ENCODE measurements at places on chromosomes 2 and 18.

DNA sequence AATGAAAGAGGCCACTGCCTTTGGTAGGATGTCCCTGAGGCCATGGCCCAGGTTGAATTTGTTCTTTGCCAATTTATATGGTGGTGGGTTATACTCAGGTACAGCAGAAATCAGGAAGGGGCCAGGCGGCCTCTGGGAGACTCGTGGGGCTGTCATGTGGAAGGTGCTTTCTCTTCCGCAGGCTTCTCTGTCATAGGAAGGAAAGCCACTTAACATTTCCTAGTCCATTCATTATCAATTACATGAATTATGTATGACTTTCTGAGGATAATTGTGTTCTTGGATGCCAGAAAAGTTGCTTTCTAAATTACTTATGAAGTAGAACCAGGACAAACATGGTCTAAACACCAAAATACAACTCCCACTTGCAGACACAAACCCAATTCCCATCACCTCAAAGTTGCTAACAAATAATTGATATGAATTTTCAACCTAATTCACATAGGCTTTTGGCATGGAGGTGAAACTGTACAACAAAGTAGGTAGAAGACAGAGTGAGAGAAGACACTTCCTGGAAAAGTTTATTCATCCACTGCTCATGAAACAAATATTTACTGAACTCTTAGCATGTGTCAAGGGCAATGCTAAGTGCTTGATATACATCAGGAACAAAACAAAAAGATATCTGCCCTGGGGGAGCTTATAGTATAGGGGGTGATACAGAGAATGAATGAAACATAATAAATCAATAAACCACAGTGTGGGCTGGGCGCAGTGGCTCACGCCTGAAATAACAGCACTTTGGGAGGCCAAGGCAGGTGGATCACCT is 50.5 kb upstream of the CHMP1B start:
- DNase-seq, result no peak

GRCh38 chr2:233350708-233351107 is 3.6 kb upstream of the DGKD start:
- DNase-seq, result peak; percentile 91

DNA sequence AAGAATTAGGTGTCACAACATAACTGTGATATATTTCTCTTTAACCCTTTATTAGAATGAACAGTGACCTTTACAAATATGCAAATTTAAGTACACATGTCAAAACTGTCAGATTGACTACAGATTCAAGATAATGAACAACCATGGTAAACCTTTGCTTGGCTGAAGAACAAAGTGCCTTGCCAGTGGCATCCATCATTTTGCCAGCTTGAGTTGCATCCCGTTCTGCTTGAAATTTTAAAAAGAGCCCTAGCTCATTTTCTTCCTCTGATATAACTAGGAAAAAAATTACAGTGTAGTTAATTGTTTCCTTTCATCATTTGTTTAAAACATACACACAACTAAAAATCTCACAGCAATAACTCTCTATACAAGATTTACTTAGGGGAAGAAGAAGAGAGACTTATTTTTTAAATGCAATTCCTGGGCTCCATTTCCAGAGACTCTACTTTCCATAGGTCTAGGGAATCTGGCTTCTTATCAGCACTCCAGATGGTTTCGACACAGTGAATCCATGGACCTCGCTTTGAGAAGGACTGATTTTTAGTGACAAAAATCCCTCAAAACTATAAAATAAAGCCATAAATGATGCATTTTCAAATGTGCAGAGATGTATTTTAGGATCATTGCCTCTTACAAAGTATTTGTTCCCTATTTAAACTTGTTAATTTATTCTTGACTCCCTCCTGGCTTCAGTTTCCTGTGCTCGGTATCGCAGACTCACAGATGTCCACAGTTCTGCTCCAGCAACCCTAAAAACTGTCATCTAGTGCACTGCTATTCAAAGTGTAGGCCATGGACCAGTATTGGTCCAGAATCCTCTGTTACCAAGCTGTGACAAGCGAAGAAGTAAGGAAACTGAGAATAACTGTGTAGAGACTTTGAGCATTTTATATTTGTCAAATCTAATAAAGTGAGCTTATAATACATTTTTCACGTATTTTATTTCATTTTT is 50.1 kb downstream of the ICA1L start:
- no peak for DNase-seq

GRCh38 chr2:37631698-37632097 is 39.7 kb downstream of the CDC42EP3 start:
- no peak for DNase-seq

DNA sequence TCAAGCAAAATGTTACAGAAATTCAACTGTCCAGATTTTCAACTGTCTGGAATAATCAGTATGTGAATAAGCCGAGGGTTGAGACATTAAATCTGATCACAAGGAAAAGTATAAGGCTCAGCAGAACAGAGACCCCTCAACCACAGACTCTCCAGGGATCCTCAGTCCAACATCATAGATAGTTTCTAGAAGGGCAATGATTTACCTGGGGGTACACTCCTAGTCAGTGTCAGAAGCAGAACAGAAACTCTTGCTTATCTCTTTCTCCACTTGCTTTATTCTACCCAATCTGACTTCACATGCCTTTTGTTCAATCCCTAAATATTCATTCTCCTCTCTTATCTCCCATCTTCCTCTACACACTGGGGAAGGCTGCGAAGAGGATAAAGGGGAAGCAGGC is 36.4 kb downstream of the ICOS start:
- DNase-seq, result no peak

- DNase-seq, result no peak
Observed at GRCh38 chr18:8453528-8453927, 155.7 kb upstream of the RAB12 start.

All from kidney glomerular epithelial cell (primary cell).